Motor neuron (in vitro differentiated cells): ENCODE measurements at places on chromosomes 1 and 21. TPM values are rescaled to one million over a fixed set of nuclear protein-coding genes. Genes with fewer than 3 reads are reported as not detected.

AKR7A3 gene
- 0.86 and 1.2 TPM in 2 replicates for total RNA-seq

CCDC30 gene
- 16.5 TPM in 2 replicates for total RNA-seq

CLDN17 gene
- total RNA-seq: 0.38 TPM in 1 of 2 replicates, not detected in the other

PGLYRP4 gene
- 0.16 TPM in 1 of 2 replicates, not detected in the other for total RNA-seq

ANXA9 gene
- 0.54 and 0.66 TPM in 2 replicates for total RNA-seq

PLA2G2A gene
- 2.2 and 13.0 TPM in 2 replicates for total RNA-seq

CFHR3 gene
- total RNA-seq: 0.66 TPM in 1 of 2 replicates, not detected in the other

HPDL gene
- total RNA-seq: 13.7 and 19.5 TPM in 2 replicates

KCNK1 gene
- 0.74 and 2.0 TPM in 2 replicates for total RNA-seq

DNALI1 gene
- total RNA-seq: 33.0 and 38.2 TPM in 2 replicates

KRTAP13-2 gene
- not detected in 2 replicates for total RNA-seq

PRAMEF12 gene
- total RNA-seq: 0.52 and 0.86 TPM in 2 replicates

POU3F1 gene
- total RNA-seq: 0.71 and 0.91 TPM in 2 replicates

TLR5 gene
- total RNA-seq: 6.6 and 6.7 TPM in 2 replicates

C1orf94 gene
- 0.14 TPM in 1 of 2 replicates, not detected in the other for total RNA-seq

SPRR4 gene
- total RNA-seq: 0.38 TPM in 1 of 2 replicates, not detected in the other

NCMAP gene
- total RNA-seq: 0.09 and 0.10 TPM in 2 replicates

FLAD1 gene
- total RNA-seq: 48.6 and 51.2 TPM in 2 replicates

ZFP69B gene
- total RNA-seq: 8.3 and 9.4 TPM in 2 replicates

PDXK gene
- 36.4 and 38.1 TPM in 2 replicates for total RNA-seq

HTR6 gene
- 0.41 TPM in 1 of 2 replicates, not detected in the other for total RNA-seq
